ENCODE measurements at places on chromosomes 7 and 10.

GRCh38 chr10:105284476-105285215 lies 643.6 kb downstream of the SORCS3 start:
- no peak for DNase-seq

- DNase-seq: no peak
These were observed 61.0 kb downstream of the TRUB1 start for GRCh38 chr10:114998993-114999392.

- no peak for DNase-seq
These were observed 39.7 kb downstream of the ZNF33A start for GRCh38 chr10:38050212-38050611.

DNA sequence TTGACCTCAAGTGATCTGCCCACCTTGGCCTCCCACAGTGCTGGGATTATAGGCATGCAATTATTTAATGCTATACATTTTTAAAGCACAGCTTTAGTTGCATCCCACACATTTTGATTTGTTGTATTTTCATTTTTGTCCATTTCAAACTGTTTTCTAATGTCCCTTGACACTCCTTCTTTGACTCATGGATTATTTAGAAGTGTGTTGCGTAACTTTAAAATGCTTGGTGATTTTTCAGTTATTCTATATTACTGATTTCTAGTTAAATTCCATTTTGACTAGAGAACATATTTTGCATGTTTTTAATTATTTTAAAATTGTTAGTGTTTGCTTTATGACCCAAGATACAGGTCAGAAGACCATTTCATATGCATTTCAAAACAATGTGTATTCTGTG lies 28.8 kb downstream of the EVX1 start:
- no peak for DNase-seq

- DNase-seq: no peak
These were observed 32.3 kb downstream of the FAM241B start for GRCh38 chr10:69662173-69662877.

GRCh38 chr10:17479822-17480221 lies 25.4 kb upstream of the ST8SIA6 start:
- no peak for DNase-seq

- DNase-seq: peak; percentile 27
These were observed 66.1 kb downstream of the MBL2 start for GRCh38 chr10:52706332-52707070.

DNA sequence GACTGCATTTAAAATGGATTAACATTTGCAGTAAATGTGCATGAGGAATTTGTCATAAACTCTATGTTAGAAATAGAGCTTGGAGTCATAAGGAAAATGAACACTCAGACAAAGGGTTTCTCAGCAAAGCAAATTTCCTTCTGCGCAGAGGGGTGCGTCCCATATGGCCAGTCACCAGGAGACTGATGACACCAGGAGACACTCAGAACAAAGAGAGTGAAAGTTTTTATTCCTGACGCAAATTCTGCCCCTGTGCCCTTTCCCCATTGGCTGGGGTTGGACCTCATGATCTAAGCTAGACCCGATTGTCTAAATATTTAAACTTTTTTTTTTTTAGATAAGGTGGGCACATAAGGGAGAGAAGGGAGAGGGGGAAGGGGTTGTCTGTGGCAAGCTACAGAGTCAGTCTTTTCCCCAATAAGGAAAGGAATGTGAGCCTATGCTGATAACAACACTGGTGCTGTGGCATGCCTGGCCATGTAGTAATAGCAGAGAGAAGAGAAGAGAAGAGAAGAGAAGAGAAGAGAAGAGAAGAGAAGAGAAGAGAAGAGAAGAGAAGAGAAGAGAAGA lies 202.0 kb downstream of the POM121L12 start:
- no peak for DNase-seq

- no peak for DNase-seq
These were observed 107.2 kb upstream of the RELN start for GRCh38 chr7:104096683-104097082.

GRCh38 chr7:21806388-21806787 lies 139.3 kb downstream of the CDCA7L start:
- no peak for DNase-seq

- DNase-seq: peak; percentile 53
These were observed 17.8 kb downstream of the VWA2 start for GRCh38 chr10:114256822-114257221.

DNA sequence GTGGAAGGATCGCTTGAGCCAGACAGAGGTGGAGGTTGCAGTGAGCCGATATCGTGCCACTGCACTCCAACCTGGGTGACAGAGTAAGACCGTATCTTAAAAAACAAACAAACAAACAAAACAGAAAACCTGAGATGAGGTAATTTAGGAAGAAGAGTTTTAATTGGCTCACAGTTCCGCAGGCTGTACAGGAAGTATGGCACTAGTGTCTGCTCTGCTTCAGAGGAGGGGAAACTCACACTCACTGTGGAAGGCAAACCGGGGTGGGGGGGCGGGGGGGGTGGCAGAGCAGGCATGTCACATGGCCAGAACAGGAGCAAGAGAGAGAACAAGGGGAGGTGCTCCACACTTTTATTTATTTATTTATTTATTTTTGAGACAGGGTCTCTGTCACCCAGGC lies 5.1 kb downstream of the UBE2D4 start:
- DNase-seq: no peak

DNA sequence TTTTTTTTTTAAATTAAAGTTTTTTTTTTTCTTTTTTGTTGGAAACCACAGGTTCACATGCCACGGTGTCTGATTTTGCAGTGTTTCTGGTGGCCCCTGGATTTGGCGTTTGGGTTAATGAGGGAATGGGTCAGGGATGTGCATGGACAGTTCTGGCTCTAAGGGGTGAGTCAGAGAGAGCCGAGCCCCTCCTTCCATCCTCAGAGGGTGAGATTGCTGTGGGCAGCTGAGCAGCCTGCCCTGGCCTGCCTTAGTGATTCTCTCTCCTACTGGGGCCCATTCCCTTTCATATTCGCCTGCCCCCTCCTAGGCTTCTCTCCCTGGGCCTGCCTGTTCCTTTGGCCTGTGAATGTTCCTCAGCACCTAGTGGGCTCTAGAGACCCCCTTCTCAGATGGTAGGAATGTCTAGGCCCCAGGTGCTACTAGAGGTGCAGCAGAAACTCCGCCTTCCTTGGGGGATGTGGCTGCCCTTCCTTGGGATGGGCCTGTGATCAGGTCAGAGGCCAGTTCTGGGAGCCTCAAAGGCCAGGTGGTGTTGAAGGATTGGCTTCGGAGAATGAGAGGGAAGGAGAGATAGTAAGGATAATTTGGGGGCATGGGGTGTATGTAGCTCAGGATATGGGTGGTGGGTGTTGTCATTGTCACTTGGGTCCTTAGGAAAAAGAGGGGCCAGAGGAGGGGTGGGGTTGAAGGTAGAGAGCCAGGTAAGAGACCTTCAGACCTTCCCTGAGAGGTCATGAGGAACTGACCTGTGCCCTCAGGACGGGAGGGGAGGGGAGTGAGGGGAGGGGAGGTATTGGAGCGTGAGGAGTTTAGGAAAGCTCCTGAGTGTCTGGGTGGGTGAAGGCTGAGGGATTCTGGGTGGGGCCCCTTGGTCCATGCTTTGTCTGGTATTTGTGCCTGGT lies 19.8 kb downstream of the TSPAN14 start:
- peak; percentile 25 for DNase-seq

DNA sequence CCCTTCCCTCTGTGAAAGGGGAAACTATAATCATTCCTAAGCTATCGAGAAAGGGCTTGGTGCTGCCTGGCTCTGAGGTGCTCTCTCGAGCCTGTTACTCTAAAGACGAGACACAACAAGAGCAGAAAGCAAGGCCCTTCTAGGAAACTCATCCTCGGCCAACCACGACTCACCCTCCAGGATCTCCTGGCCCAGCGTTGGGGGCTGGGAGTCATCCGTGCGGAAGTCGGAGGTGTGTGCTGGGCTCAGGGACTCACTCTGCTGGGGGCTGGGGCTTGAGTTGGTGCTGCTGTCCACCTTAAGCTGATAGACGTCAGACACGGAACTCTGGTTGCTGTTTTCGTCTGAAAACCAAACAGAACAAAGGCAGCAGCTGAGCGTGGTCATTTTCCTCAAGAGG lies 17.6 kb upstream of the BAZ1B start:
- no peak for DNase-seq

DNA sequence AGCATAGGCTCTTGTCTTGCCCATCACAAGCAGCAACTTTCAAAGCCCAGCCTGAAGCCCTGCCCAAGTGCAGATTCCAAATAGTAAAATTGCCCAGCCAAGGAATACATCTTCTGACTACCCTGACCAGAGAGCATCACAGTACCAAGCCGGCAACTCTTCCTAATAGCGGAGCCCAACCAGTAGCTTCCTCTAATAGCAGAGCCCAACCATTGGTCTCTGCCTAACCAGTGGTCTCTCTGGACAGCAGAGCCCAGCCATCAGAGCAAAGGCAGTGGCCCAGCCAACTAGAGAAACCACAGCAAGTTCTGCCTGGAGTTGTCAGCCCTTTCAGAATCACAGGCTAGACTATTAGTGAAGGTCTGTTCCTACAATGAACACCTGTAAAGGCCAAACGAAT lies 285.6 kb downstream of the HGF start:
- DNase-seq: peak; percentile 95

GRCh38 chr7:78620920-78621319 lies 822.3 kb downstream of the PHTF2 start:
- peak; percentile 10 for DNase-seq

DNA sequence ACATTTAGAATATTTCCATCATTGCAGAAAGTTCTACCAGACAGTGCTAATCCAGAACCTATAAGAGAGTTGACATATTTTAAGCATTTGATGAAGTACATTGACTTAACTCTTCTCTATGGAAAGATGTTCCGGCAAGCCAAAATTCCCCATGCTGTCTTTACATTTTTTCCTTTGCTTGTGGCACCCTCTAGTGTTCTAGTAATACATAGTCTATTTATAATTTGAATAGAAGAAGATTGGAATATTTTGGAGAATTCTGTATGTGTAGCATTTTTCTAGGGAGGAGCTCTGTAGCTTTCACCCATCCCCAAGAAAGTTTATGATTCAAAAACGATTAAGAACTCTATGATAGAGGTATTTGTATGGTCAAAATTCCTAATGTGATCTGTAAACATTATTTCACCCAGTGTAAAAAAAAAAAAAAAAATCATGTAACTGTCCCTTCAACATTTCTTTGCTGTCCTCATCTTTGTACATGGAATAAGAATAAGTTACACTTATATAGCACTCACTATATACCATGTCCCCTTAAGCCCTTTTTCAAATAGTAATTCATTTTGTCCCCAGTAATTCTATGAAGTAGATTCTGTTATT lies 33.2 kb downstream of the NRF1 start:
- DNase-seq: peak; percentile 60

GRCh38 chr7:70029993-70030392 lies 431.7 kb downstream of the AUTS2 start:
- no peak for DNase-seq

DNA sequence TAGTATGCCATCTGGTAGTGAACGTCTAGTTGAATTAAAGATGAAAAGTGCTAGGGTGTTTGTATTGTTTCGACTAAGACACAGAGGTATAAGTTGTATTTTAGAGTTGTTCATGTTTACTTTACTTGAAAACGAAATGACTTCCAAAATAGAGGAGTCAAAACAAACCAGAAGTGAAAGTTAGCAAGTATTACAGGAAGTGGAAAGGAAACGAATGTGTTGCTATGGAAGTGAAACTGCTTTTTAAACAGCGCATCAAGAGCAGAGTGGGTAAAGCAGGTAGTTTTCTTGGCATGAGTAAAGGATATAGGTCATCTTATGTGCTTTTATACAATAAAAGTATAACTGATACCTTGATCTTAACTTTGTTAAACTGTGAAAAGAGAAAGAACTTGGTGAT lies 20.0 kb upstream of the GALNTL5 start:
- DNase-seq: no peak

- DNase-seq: peak; percentile 37
These were observed 260.9 kb upstream of the BMPER start for GRCh38 chr7:33644489-33644888.

DNA sequence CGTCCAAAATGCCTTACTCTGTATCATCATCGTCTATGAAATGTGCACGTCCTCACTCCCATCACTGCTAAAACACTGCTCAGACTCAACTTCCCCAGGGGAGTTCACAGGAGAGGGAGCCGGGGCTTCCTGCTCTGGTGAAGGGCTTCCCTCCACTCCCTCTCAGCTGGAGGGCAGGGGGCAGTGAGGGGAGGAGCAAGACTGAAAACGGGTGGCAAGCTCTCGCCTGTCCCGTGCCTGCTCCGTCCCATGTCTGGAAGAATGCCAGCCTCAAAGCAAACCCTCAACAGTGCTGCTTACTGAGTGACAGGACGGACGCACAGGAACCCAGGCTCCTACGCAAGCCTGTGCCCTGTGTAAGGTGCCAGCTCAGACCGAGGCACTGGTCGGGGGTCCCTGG lies 25.1 kb downstream of the PRKAG2 start:
- DNase-seq: no peak

GRCh38 chr10:132689721-132690360 lies 96.1 kb downstream of the NKX6-2 start:
- DNase-seq: no peak

- no peak for DNase-seq
These were observed 115.7 kb downstream of the KIAA1217 start for GRCh38 chr10:24324651-24325050.

DNA sequence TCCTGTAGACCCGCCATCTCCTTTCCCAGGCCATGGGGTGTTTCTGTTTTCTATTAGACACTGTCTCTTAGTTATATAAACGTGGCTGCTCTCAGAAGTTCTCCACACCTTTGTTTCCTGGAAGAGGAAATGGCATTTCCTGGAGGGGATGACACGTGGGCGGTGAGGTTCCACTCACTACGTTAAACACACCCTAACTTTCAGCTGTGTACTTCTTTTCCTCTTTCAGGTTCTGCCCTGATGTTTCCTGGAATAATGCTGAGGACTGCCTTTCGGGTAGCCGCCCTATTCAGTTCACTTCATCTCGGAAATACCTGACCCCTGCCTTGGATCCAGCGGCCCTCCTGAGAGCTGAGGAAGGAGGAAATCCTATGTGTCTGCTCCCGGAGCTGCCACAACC lies 3.4 kb upstream of the PRKCQ start:
- no peak for DNase-seq

GRCh38 chr7:151541709-151542499 lies 22.2 kb upstream of the RHEB start:
- DNase-seq: no peak

DNA sequence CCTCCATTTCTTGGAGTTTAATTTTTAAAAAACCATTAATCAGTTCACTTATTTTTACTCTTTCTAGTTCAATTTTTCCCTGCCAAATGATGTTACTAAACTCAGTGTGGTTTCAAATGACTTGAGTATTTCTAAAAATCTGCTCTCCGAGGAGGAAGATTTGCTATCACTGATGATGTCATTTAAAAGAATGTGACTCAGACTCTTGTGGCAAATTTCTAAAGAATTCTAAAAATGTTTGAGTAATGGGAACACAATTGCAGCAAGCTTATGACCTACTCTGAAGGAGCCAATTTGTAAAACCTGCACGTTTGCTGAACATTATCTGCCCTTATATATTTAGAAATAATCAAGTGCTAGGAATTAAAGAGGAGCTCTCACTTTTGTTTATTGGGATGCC lies 88.6 kb downstream of the SPAG6 start:
- peak; percentile 91 for DNase-seq
